ENCODE measurements at places on chromosomes 16 and 17. TPM values are rescaled to one million over a fixed set of nuclear protein-coding genes. Genes with fewer than 3 reads are reported as not detected.

Gene CISD3
- total RNA-seq = 13.1 TPM

Gene CCT6B
- 2.1 TPM for total RNA-seq

Gene TSPAN10
- 3.2 TPM for total RNA-seq

Gene RCVRN
- total RNA-seq = not detected

Data from astrocyte (in vitro differentiated cells and primary cell).